G401 (cell line): ENCODE measurements at places on chromosomes 4 and X.

DNA sequence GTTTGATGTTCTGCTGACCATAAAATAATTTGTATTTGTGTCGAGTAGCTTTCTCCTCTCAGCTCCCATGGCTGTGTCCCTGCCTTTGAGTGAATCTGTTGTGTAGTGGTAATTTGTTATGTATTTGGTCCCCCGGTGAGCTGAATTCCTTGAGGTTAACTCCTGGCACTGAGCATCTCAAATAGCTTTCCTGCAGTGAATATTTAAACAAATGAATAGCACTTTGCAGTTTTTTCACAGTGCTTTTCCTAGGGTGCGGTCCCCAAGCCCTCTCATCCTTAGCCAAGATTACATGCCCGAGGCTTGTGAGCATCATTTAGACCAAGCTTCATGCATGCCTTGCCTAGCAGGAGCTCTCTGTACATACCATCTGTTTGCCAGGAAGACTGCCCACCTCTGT is 74.2 kb downstream of the CLDN34 start:
- no peak for DNase-seq

GRCh38 chr4:130820448-130820847 is 1724.5 kb downstream of the C4orf33 start:
- DNase-seq = no peak

GRCh38 chr4:184745831-184746795 is 12.2 kb upstream of the CENPU start:
- peak; percentile 55 for DNase-seq

- DNase-seq = peak; percentile 6
Observed at GRCh38 chr4:89563431-89563830, 255.8 kb upstream of the GPRIN3 start.

DNA sequence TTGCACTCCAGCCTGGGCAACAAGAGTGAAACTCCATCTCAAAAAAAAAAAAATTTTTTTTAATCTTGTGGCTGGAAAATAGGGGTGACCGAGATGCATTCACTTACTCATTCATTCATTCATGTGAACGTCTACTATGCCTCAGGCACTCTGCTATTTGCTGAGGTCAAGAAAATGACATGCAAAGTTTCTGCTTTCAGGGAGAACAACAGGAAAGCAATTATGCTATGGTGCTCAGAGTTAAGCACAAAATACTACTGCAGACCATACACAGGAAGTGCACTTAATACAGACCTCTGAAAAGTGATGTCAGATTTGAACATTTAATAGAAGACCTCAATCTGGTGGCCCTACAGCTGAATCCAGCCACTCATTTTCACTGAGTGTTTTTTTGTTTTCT is 59.6 kb upstream of the DUSP21 start:
- DNase-seq = no peak

GRCh38 chr4:24104158-24104565 is 214.3 kb upstream of the PPARGC1A start:
- DNase-seq = no peak

GRCh38 chr4:104979083-104979760 is 167.5 kb upstream of the TET2 start:
- DNase-seq = no peak
